ENCODE measurements at places on chromosomes 2 and 18.

DNA sequence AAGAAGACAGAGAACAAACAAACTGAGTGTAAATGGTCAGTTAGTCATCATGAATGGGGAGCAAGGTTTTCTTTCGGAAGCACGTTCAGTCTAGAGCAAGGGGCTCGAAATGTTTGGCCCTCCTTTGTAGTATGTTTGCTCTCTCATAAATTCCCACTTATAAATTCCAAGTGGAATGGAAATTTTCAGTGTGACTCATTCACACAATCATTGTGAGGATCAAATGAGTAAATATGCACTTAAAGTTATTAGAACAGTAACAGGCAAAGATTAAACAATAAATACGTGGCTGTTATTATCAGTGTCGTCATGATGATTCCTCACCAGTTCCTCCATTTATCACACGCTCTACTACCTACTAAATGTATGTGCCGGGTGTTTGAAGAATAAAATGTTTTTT, 10.5 kb downstream of the CNGA3 start:
- no peak for DNase-seq

DNA sequence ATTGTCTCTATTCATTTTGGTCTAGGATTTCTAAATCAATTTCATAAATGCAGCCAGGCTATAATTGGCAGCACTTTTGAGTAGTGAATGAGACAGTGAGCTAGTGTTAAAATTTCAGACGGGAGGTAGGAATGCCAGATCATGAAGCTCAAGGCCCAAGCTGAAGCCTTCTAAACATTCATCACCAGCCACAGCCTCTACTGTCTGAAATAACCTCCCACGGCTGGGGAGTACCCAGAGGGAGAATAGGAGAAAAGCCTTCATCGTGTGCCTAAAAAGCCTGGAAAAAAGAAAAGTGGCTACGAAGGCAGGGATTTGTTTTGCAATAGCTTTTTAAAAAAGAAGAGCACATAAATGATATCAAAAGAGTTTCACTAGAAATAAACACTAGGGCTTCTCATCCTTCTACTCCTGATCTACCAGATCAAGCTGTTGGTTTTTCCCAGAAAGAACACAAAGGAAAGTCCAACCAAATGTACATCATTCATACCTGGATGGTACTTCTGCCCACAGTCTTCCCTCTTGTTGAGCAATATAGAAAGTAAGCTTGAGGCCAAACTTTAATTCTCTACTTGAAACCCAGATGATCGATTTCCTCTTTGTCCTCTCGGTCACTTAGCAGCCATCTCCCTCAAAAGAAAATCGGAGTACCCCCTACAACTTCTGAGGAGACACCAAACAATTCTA, 48.1 kb upstream of the SLC39A10 start:
- no peak for DNase-seq

DNA sequence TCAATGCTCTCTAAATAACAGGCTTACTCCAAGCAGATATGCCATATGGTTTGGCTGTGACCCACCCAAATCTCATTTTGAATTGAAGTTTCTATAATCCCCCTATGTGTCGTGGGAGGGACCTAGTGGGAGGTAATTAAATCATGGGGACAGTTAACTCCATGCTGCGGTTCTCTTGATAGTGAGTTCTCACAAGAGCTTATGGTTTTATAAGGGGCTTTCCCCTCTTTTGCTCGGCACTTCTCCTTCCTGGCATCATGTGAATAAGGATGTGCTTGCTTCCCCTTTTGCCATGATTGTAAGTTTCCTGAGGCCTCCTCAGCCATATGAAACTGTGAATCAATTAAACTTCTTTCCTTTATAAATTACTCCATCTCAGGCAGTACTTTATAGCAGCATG, 302.7 kb upstream of the ZC3H15 start:
- no peak for DNase-seq

DNA sequence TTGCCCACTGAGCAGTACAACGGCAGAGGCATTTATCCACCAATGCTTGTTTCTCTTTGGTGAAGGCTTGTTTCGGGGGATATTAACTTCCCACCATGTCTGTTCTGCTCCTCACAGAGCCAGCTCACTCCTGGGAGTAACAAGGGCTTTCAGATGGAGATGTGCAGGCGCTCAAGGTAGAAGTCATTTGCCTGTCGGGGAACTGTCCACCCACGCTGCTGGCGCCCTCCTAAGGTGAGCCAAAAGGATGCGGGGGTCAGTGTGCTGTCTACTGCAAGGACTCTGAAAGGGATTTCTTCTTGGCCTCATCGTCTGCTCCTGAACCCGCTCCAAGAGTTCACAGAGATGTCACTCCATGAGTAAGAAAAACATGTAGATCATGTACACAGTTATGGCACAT, 57.0 kb upstream of the CYRIA start:
- DNase-seq: no peak

DNA sequence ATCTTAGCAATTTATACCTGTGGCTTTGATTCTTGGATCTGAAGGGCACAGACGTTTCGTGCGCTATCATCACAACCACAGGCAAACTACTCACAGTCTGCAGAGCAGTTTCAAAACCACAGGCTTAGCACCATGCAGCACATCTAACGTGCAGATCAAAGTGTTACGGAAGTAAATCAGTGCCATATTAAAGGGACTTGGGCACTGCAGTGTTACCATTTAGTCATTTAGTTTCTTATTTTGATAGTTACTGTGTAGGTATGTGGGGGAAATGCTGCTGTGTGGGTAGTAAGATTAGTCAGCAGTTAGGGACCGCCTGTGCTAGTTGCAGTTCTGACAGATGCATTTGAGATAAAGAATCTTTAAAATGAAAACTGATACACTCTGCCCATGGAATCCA, 384.0 kb downstream of the NBAS start:
- DNase-seq: peak; percentile 72

DNA sequence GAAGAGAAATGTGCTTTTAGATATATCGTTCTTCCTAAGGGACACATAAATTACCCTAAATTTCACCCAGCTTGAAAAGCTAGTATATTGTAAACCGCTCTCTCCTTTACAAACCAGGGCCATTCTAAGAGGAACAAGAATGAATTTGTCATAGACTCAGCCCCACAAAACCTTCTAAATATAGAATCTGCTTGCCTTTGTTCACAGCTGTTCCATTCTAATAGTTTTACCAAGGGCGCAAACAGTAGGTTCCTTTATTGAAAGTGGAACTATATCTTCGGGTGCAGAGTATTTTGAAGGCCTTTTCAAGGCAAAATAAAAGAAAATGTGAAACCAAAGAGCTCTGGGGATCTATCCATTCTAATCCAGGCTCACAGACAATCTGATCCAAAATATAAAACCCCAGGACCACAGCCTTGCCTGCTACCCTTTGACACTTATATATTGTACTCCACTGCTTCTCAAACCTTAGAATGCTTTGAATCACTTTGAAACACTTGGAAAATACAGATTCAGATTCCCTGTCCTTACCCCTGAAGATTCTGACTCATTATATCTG, 316.8 kb downstream of the PAX3 start:
- DNase-seq: no peak

DNA sequence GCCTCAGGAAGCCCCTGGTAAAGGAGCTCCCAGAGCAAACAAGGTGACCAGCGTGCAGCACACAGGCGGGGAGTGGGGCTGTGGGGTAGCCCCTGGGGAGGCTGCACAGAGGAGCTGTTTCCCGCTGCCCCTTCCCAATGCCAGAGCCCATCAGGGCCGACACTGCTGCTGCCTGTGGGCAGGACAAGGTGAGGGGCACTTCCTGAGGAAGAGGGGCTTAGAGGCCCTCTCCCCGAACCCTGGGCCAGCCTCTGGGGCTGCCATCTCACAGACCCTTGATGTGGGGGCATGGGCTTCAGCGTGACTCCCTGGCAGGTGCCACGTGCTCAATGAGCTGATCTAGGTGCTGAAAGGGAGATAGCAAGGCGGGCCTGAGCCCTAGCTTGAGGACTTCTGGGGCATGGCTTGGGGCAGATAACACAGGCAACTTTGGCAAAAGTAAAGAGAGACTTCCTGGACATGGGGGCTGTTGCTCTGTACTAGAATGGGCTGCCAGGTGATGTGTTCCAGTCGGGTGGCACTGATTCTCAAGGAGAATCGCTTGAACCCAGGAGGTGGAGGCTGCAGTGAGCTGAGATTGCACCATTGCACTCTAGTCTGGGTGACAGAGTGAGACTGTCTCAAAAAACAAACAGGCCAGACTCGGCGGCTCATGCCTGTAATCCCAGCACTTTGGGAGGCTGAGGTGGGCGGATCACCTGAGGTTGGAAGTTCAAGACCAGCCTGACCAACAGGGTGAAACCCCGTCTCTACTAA, 9.9 kb upstream of the KLF11 start:
- DNase-seq: no peak

GRCh38 chr18:35856178-35856577, 116.3 kb upstream of the RMP24 start:
- DNase-seq: no peak

DNA sequence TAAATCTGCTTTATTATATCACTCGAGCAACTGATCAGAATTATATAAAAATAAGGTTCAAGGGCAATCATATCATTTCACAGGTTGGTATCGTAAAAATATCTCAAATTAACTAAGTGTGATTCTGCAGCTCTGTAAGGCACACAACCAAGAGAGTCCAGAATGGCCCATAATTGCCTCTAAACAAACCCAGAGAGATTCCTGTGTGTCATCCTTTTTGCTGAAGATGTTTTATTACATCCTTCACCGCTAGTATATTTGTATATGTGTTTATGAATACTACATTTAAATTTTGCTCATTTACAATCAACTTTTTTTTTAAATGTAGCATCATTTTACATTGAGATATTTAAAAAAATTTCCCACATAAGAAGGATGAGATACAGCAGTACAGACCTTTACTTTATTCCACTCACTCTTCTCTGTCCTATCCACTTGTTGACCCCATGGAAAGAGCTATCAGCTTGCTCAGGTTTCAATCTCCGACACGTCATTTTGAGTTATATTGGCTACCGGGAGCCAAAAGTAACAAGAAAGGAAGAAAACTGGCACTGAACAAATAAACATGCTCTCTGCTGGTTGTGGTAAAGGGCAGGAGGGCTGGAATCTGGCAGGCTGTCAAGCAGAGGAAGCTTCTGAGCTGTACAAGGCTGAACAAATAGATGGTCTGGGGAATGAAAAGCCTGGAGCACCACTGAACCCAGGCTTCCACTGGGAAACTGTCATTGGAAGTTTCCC, 23.1 kb downstream of the PLA2R1 start:
- DNase-seq: no peak

DNA sequence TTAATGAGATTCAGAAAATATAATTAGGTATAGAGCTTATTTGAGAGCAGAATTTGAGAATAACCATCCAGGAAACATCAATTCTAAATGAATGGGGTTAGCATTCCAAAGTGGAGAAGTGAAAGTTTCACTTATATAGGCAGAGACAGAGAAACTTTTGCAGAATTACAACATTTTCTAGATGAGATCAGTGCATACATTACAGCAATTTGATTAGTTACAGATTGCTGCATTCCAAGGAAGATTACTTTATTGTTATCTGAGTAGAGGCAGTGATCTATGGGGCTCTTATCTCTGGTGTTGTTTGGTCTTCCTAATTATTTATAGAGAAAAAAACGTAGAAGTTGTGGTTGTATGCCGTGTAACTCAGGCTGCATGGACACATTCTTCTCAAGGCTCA, 373.8 kb upstream of the SYT4 start:
- no peak for DNase-seq

DNA sequence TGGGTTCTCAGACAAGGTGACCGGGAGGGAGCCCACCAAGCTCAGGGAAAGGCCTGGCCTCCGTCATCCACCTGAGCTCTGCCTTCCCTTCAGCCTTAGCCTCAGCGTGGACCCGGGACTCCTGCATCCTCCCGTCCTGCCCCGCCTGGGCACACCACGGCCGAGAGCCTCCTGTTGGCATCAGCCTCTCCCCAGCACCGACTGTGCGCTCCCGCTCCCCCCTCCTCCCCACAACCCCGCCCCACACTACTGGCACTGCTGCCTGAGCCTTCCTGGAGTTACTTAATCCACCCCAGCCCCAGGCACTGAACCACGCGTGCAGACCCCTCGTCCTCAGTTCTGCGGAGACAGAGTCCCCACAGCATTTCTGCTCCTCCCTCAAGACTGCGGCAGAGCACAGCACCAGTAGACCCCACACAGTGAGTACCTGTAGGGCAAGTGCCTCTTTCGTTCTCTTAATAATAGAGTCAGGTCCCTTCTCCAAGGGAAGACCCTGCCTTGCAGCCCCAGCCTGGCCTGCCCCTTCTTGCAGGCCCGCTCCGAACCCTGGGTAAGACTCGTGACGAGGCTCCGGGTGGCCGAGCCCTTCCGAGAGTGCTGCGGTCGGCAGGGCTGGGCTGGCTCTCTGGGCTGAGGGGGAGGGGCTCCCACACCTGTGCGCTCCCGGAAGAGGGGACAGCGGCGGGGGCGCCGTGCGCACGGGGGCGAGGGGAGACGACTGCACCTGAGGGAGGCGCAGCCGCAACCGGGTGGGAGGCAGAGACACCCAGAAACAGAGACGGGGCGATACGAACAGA, at the start of gene AMER3:
Gene AMER3, plus strand, starts transcription at position 285 of the 797 bp plus-strand sequence. CDS start 6,533 bp downstream, outside the sequence.
- no peak for DNase-seq

GRCh38 chr2:85867556-85868292, 21.1 kb downstream of the ST3GAL5 start:
- DNase-seq: no peak

DNA sequence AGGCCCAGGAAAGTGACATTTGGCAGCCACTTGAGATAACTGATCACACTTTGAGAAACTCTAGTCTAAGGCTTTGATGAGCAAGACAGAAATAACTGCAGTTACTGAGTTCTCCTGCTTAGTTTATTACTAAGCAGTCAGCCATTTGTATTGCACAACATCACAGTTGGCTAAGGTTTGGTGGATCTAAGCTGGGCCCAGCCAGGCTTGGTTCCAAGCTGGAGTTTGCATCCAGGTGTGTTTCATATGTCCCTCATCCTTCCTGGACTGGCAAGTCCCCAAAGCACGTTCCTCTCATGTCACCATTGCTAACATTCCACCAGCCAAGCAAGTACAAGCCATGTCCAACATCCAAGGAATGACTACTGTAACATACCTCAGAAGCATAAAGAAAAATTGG, 71.3 kb upstream of the ZNF532 start:
- DNase-seq: no peak

- DNase-seq: no peak
These were observed 148.6 kb downstream of the MAIP1 start for GRCh38 chr2:200104015-200104414.

GRCh38 chr18:46184727-46185126, 80.5 kb downstream of the HAUS1 start:
- no peak for DNase-seq

- DNase-seq: no peak
These were observed 179.5 kb downstream of the CELF4 start for GRCh38 chr18:37385846-37386778.

GRCh38 chr2:127463155-127463991, 45.1 kb downstream of the PROC start:
- no peak for DNase-seq

DNA sequence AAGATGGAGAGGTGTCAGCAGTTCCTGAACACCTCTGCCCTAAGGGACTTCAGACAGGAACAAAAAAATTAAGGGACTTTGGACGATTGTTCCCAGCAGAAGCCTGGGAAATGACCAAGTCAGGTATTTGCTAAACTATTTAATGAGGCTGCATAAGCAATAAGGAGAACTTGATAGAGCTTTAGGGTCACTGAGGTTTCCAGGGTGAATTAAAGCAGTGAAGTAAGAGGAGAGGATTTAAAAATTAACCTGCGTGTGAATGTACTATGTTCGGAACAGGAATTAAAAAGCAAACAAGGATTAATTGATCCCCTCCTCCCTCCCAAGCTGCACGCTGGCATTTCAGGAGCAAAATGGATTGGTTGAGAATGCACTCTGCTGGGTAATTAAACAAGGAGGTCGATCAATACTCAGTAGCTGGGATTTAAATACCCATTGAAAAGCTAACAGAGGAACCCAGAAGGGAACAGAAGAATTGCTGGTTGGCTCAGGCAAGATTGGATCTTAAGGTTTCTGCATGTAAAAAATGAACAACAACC, 157.2 kb downstream of the RNF152 start:
- DNase-seq: no peak
